Gastroesophageal sphincter (tissue), 4 donors: ENCODE measurements at places on chromosomes 11 and 22. TPM values are rescaled to one million over a fixed set of nuclear protein-coding genes. Genes with fewer than 3 reads are reported as not detected.

DNA sequence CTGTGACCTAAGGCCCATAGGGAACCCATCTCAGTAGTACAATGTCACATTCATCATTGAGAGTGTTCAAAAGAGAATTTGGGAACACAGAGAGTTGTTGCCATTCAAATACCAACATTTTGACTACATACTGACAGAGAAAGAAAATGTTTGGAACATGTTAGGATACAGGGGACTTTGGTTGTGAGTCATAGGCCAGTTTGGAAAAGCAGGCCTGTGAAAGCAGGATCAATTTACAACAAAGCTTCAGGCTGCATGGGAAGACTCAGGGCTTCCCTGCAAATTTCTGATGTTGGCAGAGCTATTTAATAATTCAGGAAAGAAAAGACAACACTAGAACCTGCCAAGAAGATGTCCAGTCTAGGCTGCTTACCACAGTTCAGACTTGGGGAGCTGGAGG, 374 bp downstream of the NLRP10 start:
- ATAC-seq, result no peak

GRCh38 chr11:122777343-122777742, 61.0 kb upstream of the CRTAM start:
- ATAC-seq, result no peak

- no peak for ATAC-seq
These were observed 152.0 kb upstream of the SYN3 start for GRCh38 chr22:33209930-33210784.

- no peak for ATAC-seq
These were observed 38.4 kb downstream of the CECR2 start for GRCh38 chr22:17407643-17408042.

The TCP11L1 gene
- total RNA-seq, result 64.8 TPM
